Progenitor cell of endocrine pancreas (in vitro differentiated cells): ENCODE measurements at places on chromosomes 11 and 22. TPM values are rescaled to one million over a fixed set of nuclear protein-coding genes. Genes with fewer than 3 reads are reported as not detected.

DGCR8 gene
- total RNA-seq: 75.8 and 79.8 TPM in 2 replicates

ASPHD2 gene
- 4.0 and 4.2 TPM in 2 replicates for total RNA-seq

APOBEC3B gene
- total RNA-seq: 10.1 and 12.6 TPM in 2 replicates

ZP1 gene
- total RNA-seq: not detected in 2 replicates
